ENCODE measurements at places on chromosomes 5 and 9. TPM values are rescaled to one million over a fixed set of nuclear protein-coding genes. Genes with fewer than 3 reads are reported as not detected.
A peak's percentile ranks its signal among the peaks of the same experiment; 100 is the strongest.

DNA sequence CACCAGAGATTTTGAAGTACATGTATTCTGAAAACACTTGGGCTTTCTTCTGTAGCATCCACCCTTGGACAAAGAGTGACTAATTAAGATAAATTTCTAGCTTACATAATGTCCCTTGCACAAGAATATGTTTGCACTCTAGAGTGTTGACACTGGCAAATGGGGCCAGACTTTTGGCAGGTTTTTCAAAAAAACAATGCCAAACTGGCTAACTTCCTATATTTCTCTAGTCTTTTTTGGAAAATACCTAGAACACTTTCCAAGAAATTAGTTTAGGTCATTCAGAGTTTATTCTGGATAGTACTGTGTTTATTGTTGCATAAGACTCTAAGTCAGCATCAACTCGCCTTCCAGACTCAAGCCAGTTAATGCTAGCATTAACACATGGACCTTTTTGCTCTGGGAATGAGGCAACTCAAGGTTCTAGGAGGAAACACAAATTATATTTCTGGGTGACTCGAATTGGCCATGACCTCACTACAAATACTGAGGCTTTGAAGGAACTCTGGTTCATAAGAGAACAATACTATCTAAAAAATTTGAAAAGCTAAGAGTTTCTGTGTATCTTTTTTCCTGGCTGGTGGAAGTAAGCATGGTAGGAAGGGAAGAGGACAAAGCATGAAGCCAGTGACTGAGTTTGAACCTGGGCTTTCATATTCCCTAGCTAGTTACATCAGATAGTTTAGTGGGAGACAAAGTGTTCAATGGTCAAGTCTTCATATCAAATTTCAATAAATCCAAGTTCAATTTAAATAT, 101.6 kb downstream of the NREP start:
- H3K4me1 ChIP-seq, result no peaks in the 10 kb centered on the region
- no peak for DNase-seq
- no peak overlapping the region for H3K4me3 ChIP-seq
- H3K27ac ChIP-seq, result no peak overlapping the region
- peaks cover 18% of the 10 kb centered on the region for H3K36me3 ChIP-seq
- no peaks in the 10 kb centered on the region for H3K27me3 ChIP-seq

DNA sequence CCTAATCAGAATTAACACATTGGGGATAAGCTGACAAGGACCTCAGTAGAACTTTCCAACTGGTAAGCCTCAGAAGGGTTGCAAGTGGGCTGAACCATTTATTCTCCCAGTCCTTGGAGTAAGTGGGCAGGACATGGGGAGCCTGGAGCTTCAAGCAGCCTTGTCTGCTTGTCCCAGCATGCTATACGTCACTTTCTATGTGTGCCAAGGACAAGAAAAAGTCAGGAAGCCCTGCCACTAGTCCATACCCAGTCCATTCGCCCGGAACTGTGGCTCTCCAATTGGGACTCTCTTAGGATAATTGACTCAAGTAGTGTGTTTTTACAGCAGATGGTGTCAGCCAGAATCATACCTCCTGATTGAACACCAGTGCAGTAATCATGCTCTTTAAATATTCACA, 62.6 kb upstream of the FRRS1L start:
- H3K4me1 ChIP-seq, result no peaks in the 10 kb centered on the region
- H3K36me3 ChIP-seq, result no peaks in the 10 kb centered on the region
- peaks cover 2% of the 10 kb centered on the region for H3K27me3 ChIP-seq
- H3K4me3 ChIP-seq, result no peak overlapping the region
- DNase-seq, result no peak
- no peak overlapping the region for H3K27ac ChIP-seq

DNA sequence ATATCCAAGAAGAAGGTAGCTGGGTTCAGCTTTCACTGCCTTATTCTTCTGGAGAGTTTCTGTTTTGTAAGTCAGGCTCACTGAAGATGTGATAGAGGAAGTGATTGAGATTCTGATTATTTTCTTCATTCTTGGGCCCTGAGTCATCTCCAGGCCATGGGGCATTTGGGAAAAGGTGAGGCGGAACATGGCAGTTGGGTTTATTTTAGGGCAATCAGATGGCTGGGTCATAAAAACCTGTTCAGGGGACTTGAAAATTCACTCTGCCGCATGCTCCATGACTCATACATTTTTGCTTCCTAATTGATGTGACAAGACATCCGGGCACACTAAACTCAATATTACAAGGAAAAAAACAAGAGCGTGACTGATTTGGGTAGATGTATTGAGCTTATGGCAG, 265.7 kb upstream of the KLF4 start:
- no peak overlapping the region for H3K27ac ChIP-seq
- H3K27me3 ChIP-seq, result no peaks in the 10 kb centered on the region
- H3K4me1 ChIP-seq, result peaks cover 25% of the 10 kb centered on the region
- no peak for DNase-seq

- H3K4me1 ChIP-seq, result peaks cover 19% of the 10 kb centered on the region
- peaks cover 27% of the 10 kb centered on the region for H3K36me3 ChIP-seq
- no peaks in the 10 kb centered on the region for H3K27me3 ChIP-seq
Observed at GRCh38 chr9:130124085-130124860, 47.9 kb upstream of the NCS1 start.

DNA sequence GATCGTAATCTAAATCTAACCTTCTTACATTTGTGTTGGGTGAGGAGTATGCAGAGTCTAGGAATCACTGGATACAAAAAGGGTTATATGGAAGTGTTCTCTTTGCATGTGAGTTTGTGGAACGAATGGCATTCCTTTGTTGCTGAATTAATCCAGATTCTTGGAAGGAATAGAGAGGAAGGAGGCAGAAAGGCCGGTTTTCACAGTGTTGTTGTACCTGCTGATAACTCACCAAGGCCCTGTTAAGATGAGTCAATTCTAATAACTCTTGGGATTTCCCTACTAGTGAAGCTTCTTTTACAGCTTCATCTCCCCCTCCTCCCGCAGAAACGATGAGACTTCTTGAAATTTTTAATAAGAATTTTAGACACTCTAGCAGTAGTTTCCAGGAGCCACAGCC, 84.0 kb downstream of the ZSWIM6 start:
- H3K4me3 ChIP-seq, result no peak overlapping the region
- no peaks in the 10 kb centered on the region for H3K27me3 ChIP-seq

- DNase-seq, result no peak
- H3K27me3 ChIP-seq, result no peaks in the 10 kb centered on the region
- H3K36me3 ChIP-seq, result no peaks in the 10 kb centered on the region
- no peak overlapping the region for H3K27ac ChIP-seq
Observed at GRCh38 chr5:127615916-127616315, 33.0 kb upstream of the CTXN3 start.

- peaks cover 11% of the 10 kb centered on the region for H3K4me1 ChIP-seq
- peak; percentile 60 for DNase-seq
- no peaks in the 10 kb centered on the region for H3K36me3 ChIP-seq
- H3K27ac ChIP-seq, result no peak overlapping the region
Observed at GRCh38 chr9:135075234-135076142, 12.0 kb upstream of the OLFM1 start.

DNA sequence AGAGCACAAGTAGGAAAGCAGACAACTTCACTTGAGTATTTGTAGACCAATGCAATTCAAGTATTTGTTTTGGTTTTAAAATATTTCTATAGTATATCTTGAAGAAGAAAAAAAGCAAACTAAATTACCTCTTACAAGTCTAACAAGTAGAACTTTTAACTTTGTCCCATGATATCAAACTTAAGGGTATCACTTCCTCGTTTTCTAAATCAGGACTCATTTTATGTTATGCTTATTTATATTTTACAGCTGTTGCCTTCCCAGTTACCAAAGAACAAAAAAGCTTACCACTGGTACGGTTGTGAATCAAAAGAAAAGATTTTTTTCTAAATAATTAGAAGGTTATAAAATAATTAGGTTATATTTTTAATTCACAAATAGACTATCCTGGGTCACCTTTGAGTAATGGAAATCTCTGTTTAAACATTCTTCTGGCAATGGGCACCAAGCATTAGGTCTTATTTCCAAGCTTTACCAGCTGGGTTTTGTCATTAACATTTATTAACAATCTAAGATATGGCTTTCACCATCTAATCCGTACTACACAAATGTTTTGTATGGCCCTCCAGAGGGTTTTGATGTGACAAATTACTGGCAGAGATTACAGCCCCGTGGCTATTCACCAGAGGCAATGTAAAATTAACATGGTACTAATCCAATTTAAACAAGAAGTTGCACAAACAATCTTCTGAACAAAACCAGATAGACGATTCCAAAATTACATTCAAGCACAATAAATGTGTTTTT, 63.6 kb downstream of the CEP120 start:
- H3K27ac ChIP-seq, result no peak overlapping the region
- peaks cover 26% of the 10 kb centered on the region for H3K36me3 ChIP-seq
- no peaks in the 10 kb centered on the region for H3K27me3 ChIP-seq
- no peak overlapping the region for H3K4me3 ChIP-seq
- no peaks in the 10 kb centered on the region for H3K4me1 ChIP-seq

GRCh38 chr9:129835860-129836223, 584 bp downstream of the USP20 start:
- peaks cover 60% of the 10 kb centered on the region for H3K4me1 ChIP-seq
- no peak for DNase-seq
- H3K27me3 ChIP-seq, result no peaks in the 10 kb centered on the region
- H3K4me3 ChIP-seq, result peak overlapping the region; percentile 92
- peak overlapping the region; percentile 84 for H3K27ac ChIP-seq

GRCh38 chr5:139482050-139482889, at the start of gene STING1:
STING1 (minus strand) TSS chr5:139482758; CDS start chr5:139481704, 1,054 bp downstream.
- H3K36me3 ChIP-seq, result no peaks in the 10 kb centered on the region
- no peak within 1 kb of the TSS for H3K4me3 ChIP-seq
- H3K27ac ChIP-seq, result peak within 1 kb of the TSS; percentile 53
- H3K4me1 ChIP-seq, result peaks cover 20% of the 10 kb centered on the region
- no peak for DNase-seq

GRCh38 chr5:169778622-169779596, 141.8 kb downstream of the DOCK2 start:
- no peak overlapping the region for H3K4me3 ChIP-seq
- H3K27me3 ChIP-seq, result no peaks in the 10 kb centered on the region
- no peak for DNase-seq
- H3K27ac ChIP-seq, result no peak overlapping the region
- H3K36me3 ChIP-seq, result no peaks in the 10 kb centered on the region

The SRA1 gene
- total RNA-seq, result 34.6 TPM

The LVRN gene
- total RNA-seq, result 0.13 TPM

The FCN2 gene
- not detected for total RNA-seq

Data from WTC11 (cell line).